ENCODE measurements at places on chromosomes 3 and 15. TPM values are rescaled to one million over a fixed set of nuclear protein-coding genes. Genes with fewer than 3 reads are reported as not detected.

ISLR gene
- total RNA-seq, result 12.6 TPM

DNA sequence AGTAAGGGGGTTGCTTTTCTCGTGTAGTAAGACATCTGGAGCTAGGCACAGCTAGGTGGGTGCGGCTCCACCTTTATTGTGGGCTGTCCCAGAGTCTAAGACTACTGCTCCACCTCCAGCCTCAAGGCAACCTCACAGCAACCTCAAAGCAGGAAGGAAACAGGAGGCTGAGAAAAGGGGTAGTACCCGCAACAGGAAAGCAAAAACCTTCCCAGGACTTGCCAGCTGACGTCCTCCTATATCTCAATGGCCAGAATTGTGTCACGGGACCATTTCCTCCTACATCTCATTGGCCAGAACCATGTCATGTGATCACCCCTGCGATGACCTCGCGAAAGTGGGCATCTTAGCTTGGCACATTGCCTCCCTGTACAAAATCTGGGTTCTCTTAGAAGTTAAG lies 4.3 kb upstream of the GPR160 start:
- no peak for DNase-seq

DNA sequence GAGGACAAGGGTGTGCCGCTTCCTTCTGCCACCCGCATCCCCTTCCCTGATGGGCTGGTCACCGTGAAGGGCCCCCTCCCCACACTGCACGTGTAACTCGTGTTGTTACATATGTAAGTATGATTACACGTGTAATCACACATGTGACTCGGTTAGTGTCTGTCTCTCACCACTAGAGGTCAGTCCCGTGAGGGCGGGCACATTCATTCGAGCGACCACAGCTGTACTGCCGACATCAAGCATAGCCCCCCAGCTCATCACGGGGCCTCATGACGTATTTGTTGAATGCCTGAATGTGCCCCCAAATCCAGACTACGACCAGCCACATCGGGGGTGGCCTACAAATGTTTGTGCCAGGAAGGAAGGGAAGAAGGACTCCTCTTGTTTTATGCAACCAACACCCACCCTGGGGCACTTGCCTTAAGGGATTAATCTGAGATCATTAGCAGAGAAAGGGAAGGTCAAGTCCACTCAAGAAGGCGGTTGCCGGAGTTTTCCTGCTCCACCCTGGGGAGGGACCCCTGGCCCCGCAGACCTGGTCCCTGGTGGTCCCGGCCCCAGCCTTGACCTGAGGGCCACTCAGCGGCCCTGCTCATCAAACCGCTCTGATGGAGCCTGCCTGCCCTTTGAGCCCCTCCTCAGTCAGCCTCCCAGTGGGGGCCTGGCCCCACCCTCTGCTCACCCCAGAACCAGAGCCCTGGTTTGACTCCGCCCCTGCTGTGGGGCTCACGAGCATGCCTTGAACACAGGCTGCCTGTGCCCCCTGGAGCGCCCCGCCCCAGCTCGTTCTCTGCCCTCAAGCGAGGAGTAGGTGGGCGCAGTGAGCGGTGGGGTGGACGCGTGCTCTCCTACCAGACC lies 52.8 kb downstream of the RGMA start:
- DNase-seq, result peak; percentile 52

GRCh38 chr3:197547306-197548011 lies 8.3 kb downstream of the BDH1 start:
- DNase-seq, result no peak

- no peak for DNase-seq
Observed at GRCh38 chr15:44775953-44776352, 39.6 kb downstream of the TRIM69 start.

DNA sequence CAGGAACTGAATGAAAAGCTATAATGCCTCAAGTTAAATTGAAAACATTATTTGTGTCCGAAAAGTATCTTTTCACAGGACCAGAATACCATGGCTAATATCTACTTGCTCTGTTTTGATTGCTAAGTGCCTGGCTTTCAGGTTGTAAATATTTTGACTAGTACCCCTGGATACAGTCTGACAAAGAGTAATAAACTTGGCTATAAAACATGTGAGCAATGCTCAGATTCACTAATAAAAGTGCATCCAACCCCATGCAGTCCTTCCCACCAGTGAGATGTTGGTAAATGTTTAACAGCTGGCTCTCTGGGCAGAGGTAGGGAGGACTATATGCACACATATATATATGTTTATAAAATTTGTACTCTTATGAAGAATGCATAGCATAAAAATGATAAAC lies 281.8 kb upstream of the TGFBR2 start:
- DNase-seq, result no peak

GRCh38 chr3:131922356-131922755 lies 112.5 kb downstream of the CPNE4 start:
- DNase-seq, result no peak

DNA sequence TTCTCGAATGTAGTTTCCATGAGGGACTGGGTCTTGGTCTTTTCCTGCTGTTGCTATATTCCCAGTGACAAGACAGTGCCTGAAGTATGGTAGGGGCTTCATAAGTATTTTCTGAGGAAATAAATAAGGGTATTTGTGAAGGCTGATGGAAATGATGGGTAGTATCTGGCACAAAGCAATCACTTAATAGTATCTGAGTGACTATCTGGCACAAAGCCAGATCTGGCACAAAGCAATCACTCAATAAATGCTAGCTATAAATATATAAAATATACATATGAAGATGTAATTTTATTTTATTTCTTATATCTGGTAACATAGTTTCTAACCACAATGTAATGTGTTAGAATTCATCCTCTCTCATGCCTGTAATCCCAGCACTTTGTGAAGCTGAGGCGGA lies 20.7 kb upstream of the PROK2 start:
- no peak for DNase-seq

- no peak for DNase-seq
Observed at GRCh38 chr3:195140816-195141793, 129.9 kb downstream of the XXYLT1 start.

GRCh38 chr3:19022546-19022945 lies 125.8 kb upstream of the KCNH8 start:
- DNase-seq, result no peak

GRCh38 chr3:96813820-96814650 lies at the start of gene EPHA6:
Gene EPHA6 (plus strand): TSS chr3:96814594.
- peak; percentile 54 for DNase-seq

RBP2 gene
- not detected for total RNA-seq

NR2F2 gene
- 4.9 TPM for total RNA-seq

DNA sequence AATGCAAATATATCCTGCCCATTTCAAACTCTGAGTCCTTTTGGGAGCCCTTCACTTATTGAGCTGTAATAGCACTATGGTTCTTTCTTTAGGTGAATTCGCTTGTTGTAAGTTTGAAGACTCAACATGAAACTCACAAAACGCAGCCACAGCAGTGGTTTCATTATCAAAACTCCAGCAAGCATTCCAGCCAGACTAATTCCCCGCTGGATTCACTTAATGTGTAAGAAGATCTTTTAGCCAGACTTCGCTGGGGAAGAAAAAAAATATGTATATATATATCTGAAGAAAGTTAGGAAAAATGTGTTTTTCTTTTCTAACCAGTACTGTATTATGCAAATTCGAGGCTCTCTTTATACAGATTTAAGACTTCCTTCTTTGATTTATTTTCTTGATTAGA lies 241.1 kb downstream of the WNT5A start:
- no peak for DNase-seq

GRCh38 chr3:82939491-82940097 lies 1178.1 kb upstream of the GBE1 start:
- DNase-seq, result no peak

GMPPB gene
- 9.4 TPM for total RNA-seq

FEZF2 gene
- total RNA-seq, result 12.2 TPM

PRSS50 gene
- not detected for total RNA-seq

- DNase-seq, result no peak
Observed at GRCh38 chr3:158460926-158461325, 110.1 kb upstream of the MLF1 start.

Measured in frontal cortex (tissue), 4 donors.